ENCODE measurements at places on chromosomes 13 and 19. TPM values are rescaled to one million over a fixed set of nuclear protein-coding genes. Genes with fewer than 3 reads are reported as not detected.

Gene SERTAD3
- total RNA-seq: 44.3 TPM

Gene ATXN8OS
- not detected for total RNA-seq

Gene ZNF534
- not detected for total RNA-seq

Gene SELENOV
- not detected for total RNA-seq

Gene MYO1F
- total RNA-seq: 0.24 TPM

Gene TEX26
- not detected for total RNA-seq

Gene KLK3
- total RNA-seq: not detected

Gene PEX11G
- total RNA-seq: 1.9 TPM

Gene HNRNPL
- total RNA-seq: 356 TPM

Gene GAS6
- total RNA-seq: 8.1 TPM

Gene LGI4
- 0.28 TPM for total RNA-seq

Gene PNMA8A
- total RNA-seq: 11.6 TPM

Gene CRLF1
- total RNA-seq: 5.1 TPM

Gene CD22
- 1.2 TPM for total RNA-seq

Gene PCDH20
- total RNA-seq: not detected

Gene IZUMO2
- total RNA-seq: not detected

Gene ZNF320
- total RNA-seq: not detected

Gene MED29
- total RNA-seq: 75.6 TPM

Gene JAK3
- 0.14 TPM for total RNA-seq

Gene ZNF724
- total RNA-seq: 0.83 TPM

Gene SPRED3
- 2.6 TPM for total RNA-seq

Gene CYP2A6
- not detected for total RNA-seq

Gene PDE4C
- total RNA-seq: 0.20 TPM

Gene WDR88
- total RNA-seq: not detected

Gene ONECUT3
- total RNA-seq: not detected

Gene ZNF850
- 0.32 TPM for total RNA-seq

Gene HSD17B14
- 14.1 TPM for total RNA-seq

Gene KIR3DL2
- total RNA-seq: 0.06 TPM

Measured in A549 treated with Hydrocortisone at 1 μM for 4 hours (cell line).